ENCODE measurements at places on chromosomes 5 and 9.

- DNase-seq, result no peak
These were observed 24.7 kb upstream of the CTNND2 start for GRCh38 chr5:11928909-11929308.

DNA sequence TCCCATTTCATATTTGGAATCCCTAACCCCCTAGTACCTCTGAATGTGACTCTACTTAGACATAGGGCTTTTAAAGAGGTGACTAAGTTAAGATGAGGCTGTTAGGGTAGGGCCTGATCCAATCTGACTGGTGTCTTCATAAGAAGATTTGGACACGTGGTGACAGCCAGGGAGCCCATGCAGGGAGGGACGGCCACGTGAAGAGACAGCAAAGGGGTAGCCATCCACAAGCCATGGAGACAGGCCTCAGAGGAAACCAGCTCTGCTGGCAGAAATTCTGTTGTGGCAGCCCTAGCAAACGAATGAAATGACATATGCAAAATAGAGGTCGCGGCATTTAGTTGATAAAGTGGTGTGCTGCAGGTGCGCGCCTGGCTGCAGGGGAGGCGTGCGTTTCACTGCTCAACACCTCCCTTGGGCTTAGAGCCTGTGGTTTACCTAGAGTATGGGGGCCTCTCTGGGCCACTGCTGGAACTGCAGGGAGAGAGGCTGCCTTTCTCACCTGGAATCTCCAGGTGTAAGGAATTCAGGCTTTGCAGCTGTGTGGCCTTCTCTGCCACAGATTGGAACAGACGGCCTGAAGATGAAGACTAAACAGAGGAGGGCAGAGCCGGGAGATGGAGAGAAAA lies 7.1 kb upstream of the AFAP1L1 start:
- no peak for DNase-seq

- no peak for DNase-seq
These were observed 53.5 kb upstream of the TJP2 start for GRCh38 chr9:69120380-69121154.

DNA sequence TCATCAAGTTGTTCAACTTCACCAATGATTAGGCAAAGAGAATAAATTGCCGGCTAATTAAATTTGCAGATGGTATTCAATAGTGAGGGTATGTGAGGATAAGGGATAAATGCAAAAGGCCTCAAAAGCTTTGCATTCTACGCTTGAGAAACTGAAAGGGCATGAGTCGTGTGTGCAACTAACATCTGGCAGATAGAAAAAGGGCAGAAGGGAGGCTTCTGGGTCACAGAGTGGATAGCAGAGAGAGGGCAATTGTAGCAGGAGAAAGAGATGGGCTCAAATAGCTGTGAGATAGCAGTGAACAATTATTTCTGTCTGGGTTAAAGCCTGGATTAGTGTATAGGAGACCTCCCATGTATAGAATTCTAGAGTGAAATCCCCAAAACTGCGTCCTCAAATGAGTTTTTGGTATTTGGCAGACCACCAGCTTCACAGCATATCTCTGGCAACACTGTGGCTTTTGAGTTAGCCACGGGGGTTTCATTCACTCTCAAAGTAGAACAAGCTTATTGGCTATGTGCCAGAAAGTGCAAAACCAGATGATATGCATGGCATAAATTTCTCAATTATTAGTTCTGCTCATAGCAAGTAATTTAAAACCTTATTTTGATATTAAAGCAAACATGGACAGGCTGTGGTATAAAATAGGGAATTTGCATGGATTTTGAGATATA lies 586.3 kb downstream of the BRINP1 start:
- no peak for DNase-seq

DNA sequence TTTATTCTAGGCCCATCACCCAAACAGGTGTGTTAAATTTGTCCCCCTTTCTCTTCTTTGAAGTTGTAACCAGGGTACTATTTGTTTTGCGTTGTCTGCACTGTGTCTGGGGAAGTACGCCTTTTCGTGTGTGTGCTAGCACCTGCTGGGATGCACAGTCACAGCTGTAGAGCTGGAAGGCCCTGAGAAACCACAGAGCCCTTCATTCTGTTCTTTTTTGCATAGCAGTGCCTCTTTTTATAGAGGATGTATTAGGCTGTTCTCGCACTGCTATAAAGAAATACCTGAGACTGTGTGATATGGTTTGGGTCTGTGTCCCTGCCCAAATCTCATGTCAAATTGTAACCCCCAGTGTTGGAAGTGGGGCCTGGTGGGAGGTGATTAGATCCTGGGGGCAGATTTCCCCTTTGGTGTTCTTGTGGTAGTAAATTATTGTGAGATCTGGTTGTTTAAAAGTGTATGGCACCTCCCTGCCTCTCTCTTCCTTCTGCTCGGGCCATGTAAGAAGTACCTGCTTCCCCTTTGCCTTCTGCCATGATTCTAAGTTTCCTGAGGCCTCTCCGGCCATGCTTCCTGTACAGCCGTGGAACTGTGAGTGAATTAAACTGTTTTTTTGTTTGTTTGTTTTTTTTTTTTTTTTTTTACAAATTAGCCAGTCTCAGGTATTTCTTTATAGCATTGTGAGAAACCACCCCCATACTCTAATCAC lies 14.0 kb downstream of the SEC61B start:
- no peak for DNase-seq

DNA sequence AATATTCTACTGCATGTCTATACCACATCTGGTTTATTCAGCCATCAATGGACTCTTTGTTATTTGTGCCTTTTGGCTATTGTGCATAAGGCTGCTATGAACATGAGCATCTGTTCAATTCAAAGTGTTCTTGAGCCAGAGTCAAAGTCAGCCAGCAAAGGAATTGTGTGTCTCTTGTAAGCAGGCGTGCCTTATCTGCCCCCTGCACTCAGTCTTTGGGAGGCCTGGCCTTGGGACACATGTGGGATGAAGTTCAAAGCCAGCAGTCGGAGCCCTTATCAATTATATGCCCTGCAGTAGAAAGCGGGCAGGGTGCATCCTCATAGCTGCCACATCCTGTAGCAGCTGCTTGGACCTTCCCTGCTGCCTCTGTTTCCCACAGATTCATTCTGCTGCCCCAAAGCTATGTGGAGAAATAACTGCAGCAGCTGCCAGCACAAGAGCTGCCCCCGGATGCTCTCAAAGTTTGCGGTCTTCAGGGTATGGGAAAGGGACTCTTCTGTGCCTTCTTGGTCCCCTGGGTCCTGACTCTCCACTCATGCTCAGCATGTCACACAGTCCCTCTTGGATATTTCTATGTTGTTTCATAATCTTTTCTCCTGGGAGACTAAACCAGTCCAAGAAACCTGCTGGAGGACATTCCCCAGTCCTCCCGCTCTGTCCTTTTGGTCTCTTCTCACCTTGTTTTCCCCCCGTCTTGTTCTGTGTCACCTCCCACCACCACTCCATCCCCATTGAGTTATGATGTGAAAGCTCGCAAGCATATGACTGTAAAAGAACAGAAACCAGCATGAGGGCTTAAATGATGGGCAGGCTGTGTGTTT lies 35.9 kb downstream of the STOM start:
- no peak for DNase-seq

DNA sequence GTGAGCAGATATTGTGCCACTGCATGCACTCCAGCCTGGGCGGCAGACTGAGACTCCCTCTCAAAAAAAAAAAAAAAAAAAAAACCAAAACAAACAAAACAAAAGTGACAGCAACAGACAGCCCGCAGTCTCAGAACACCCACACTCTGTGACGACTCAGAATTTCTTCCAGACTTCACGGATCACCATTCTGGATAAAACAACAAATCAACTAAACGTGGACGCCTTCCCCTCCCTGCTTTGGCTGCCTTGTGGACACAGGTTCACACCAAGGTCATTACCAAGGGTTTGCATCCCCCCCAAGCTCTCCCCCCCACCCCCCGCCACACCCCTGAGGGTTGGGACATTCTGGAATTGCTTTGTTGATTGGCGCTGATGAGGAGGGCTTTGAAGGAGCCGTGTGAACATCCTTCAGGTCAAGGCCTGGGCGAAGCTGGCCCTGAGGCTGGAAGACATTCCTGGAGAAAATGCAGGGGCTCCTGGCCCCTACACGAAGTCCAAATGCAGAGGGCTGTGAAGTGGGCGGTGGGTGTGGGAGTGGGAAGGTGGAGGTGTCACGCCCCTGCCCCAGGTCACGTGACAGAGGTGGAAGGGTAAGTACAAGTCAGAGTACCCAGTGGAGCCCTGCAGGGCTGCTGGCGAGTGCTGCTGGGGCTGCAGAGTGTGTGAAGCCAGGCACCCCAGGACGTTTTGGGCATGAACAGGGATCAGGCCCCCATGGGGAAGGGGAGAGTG lies 10.1 kb downstream of the LCN10 start:
- no peak for DNase-seq

- DNase-seq, result peak; percentile 16
These were observed 160.7 kb downstream of the PAX5 start for GRCh38 chr9:36873247-36873875.

GRCh38 chr9:107176436-107177151 lies 106.5 kb upstream of the RAD23B start:
- peak; percentile 68 for DNase-seq

DNA sequence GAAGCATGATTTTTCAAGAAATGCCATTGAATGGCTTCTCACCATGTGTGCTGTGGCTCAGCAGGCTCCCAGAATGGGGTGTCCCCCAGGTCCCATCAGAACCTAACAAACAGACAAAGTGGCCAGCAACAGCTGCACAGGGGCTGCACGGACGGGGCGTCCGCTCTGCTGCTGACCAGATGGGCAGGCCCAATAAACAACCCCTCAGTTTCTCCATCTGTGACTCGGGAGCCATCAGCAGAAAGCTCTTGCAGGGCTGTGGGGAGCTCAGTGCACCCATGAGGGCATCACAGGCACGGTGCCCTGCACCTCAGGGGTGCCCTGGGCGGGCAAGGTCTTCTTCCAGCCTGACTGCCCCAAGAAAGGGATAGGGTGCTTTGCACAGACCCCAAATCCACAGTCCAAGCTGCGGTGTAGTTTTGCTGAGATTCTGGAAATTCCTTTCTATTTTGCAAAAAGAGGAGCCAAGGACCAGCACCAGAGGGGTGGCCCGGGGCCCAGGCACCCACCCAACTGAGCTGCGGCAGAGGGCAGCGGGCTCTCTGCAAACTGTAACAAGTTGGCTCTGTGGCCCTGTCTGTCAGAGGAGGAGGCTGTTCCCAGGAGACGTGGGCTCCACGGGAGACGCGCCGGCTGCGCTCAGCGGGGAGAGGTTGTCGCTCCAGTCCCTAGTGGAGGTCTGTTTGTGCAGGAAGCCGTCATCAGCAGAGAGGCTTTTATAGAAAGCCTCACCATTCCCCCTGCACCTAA lies 138.7 kb upstream of the PPP1R26 start:
- no peak for DNase-seq

DNA sequence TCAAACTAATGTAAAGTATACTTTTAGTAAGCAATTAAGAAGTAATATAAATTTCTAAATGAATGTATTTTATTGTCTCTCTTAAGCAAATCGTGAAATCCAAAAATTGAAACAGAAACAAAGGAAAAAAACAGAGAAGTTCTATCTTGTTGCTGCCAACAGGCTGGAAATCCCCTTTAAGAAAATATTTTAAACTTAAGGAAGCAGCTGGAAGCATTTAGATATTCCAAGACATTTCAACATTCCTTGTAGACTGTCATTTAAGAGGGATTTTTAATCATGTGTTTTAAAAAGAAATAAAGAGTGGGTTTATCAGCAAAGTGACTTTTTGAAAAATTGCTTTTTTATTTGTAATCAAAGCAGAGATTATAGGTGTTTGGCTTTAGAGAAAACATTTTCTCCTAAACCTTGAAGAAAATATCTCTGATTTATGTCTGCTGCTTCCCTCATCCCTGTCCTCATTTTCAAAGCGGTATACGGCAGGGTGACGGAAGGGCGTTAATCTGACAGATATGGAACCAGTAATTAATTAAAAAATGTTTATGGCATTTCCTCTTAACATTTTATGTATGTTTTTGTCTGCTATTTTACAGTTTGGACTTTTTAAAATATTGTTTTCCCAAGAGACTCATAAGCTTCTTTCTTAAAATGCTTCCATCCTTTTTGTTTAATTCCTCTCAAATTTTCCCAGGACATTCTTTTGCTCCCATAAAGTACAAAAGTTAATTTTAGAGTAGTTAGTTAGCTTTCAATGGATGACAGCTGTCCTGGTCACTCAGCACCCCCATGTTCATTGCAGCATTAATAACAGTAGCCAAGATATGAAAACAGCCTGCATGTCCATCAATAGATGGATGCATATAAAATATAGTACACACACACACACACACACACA lies 245.6 kb downstream of the LURAP1L start:
- no peak for DNase-seq

DNA sequence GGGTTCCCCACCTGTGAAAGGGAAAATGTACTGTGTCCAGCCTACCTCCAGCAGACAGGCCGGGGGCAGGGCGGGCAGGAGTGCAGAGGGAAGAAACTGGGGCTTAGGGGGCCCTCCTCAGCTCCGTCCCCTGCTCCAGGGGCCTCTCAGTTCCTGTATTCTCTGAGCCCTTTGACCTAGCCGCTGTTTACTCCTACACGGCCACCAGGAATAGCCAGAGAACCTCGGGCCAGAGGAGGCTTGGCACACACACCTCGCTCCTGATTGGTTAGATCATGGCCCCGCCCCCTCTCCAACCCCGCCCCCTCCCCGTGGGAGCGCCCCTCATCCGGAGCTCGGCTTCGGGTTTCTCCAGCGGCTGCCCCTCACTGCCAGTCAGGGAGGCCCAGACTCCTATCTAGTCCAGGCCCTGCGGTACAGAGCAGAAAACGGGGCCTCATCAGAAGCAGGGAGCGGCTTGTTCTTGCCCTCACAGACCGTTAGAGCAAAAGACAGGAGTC lies 2.2 kb downstream of the ST6GALNAC6 start:
- no peak for DNase-seq

DNA sequence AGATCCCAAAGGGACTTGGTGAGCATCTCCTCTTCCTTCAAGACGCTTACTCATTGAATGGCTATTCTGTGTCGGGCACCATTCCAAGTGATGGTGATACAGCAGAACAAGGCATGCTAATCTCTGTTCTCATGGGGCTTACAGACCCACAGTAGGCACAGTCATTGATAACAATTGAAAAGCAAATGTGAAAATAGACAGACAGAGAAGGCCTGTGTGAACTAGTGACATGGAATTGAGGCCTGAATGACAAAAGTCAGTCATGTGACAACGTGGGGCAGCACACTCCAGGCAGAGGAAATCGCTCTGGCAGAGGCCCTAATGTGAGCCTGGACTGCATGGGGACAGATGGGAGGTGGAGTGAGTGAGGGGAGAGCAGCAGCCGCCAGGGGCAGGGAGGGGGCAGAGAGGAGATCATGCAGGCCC lies 70.7 kb upstream of the CPLX2 start:
- peak; percentile 46 for DNase-seq
